Brain (organoid and tissue), 16 donors: ENCODE measurements at places on chromosomes 4 and X.

- DNase-seq = no peak
These were observed 72.5 kb downstream of the QRFPR start for GRCh38 chr4:121308328-121308663.

DNA sequence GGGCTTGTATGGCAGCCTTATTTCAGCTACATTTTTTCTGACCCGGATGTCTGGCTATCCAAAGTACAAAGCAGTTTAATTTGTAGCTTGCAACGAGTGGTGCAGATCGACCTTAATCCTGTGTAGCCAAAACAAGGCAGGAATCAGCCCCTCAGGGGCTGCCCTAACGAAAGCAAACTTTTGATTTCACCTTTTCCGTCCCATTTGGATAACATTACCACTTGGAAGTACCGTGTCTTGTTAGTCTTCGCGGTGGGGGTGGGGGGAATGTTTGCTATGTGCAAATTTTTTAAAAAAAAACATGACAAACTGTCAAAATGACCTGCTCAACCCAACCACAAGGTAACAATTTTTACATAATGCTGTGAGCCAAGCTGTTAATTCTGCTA is 766 bp upstream of the DNAJB14 start:
- no peak for DNase-seq

DNA sequence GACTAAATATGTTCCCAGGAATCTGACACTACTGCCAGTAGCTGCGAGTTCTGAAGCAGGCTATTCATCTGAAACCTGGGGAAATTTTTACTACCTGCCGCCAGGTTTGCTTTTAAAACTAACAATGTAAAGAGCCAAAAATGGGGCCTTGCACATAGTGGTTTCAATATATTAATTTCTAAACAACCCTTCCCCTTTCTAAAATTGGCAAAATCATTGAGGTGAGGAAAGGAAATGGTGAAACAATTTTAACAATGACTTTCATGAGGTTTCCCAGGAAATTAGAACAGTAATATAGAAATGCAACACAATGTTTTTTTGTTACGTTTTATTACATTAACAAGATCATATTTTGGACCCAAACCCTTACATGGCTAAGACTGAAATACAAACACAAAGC is 21.3 kb downstream of the FANCB start:
- DNase-seq = no peak

DNA sequence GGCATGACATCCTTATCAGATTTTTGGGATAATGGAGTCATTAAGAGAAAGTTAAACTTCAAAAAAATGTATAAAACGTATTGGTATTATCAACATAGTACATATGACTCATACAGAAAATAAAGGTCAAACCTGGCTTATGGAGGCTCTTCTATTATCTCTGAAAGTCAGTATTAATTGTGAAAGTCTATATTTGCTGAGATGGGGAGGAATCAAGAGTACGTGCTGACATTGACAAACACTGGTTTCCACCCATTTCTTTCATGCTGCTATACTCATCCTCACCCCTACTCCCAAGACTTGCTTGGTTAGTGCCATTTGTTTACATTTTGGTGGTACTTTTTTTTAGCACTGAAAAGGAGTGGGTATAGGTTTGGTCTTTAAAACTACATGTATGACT is 30.8 kb upstream of the PLA2G12A start:
- DNase-seq = no peak

DNA sequence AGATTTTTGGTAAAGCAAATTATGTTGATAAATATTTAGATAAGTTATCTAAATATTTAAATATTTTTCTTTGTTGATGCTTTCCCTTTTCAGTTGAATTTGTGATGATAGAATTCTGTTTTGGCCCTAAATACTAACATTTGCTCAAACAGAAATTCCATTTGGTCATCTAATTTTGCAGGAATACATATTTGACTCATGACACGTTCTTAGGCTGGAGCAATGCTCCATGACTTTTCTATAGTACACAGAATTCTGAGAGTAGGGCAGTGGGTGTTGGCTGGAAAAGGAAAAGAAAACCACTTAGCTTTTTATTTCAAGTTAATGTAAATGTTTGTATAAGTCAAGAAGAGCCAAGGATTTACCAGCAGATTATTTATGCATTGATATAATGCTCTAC is 58.6 kb upstream of the GK2 start:
- DNase-seq = no peak

GRCh38 chr4:184805462-184806228 is 20.1 kb downstream of the ACSL1 start:
- DNase-seq = no peak

- DNase-seq = no peak
These were observed 14.8 kb downstream of the PTPN13 start for GRCh38 chr4:86608757-86609375.
